ENCODE measurements at places on chromosomes 1 and 21.

DNA sequence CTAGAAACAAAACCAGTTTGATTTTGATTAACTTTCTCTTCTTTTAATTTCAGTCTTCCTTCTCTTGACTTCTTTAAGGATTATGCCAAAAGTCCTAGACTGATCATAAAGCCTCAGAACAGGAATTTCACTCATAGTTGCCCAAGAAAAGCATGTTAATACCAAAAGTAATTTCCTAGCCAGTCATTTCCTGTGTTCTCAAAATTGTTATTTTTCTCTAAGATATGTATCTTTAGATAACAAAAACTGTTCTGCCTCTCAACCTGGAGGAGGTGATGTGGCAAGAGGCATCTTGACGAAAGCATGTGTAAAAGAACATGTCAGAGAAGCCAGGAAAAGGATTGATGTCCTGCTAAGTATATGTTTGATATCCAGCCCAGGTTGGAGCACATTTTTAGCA lies 78.0 kb upstream of the IPO9 start:
- DNase-seq = no peak

- DNase-seq = no peak
These were observed 74.6 kb downstream of the USP25 start for GRCh38 chr21:15804247-15805005.

DNA sequence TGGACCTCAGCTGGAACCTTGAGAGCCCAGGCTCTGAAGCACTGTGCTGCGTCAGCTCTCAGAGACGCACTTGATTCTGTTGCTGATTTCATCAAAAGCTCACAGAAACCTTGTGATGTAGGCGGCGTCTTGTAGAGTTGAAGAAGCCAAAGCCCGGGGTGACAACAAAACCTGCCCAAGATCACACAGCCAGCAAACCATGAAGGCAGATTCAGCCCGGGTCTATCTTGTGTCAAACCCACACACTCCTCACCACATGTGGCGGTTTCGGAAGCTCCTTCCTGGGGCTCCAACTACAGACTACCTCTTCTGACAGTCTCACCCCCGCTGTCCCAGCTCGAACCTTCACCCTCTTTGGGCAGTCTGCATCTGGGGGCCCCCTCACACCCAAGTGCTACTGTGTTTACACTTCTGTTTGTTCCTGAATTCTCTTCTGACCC lies 50.4 kb downstream of the TENT5C start:
- DNase-seq = peak; percentile 72

GRCh38 chr1:44146536-44147361 lies 5.3 kb upstream of the KLF18 start:
- DNase-seq = no peak

All from activated CD4-positive, alpha-beta T cell treated with anti-CD3 and anti-CD28 coated beads for 4 hours (primary cell).